ENCODE measurements at places on chromosomes 5 and 9. TPM values are rescaled to one million over a fixed set of nuclear protein-coding genes. Genes with fewer than 3 reads are reported as not detected.

KLF4 gene
- 50.0 TPM for total RNA-seq

CDKN2AIPNL gene
- 16.8 TPM for total RNA-seq

ENTREP1 gene
- 10.2 TPM for total RNA-seq

ACTBL2 gene
- total RNA-seq: not detected

RNF208 gene
- 3.8 TPM for total RNA-seq

PCAT7 gene
- total RNA-seq: 0.18 TPM

OR1N1 gene
- not detected for total RNA-seq

BRD9 gene
- 46.2 TPM for total RNA-seq

KLHL3 gene
- total RNA-seq: 1.8 TPM

DNA sequence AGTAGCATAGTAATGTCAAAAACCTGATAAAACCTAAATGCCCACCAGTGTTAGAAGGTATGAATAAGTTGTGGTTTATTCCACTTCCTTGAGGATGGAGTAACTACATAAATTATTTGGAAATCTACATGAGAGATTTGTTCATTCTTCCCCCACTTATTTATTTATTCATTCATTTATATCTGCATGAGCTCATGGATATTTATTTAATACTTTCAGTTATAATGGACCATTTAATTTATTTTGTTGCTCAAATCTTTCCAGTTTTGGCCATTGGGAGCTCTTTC is 223.8 kb upstream of the S1PR3 start:
- no peak for DNase-seq
- no peaks in the 10 kb centered on the region for H3K4me1 ChIP-seq
- H3K27me3 ChIP-seq: no peaks in the 10 kb centered on the region

- no peaks in the 10 kb centered on the region for H3K27me3 ChIP-seq
- H3K36me3 ChIP-seq: no peaks in the 10 kb centered on the region
- peaks cover 5% of the 10 kb centered on the region for H3K4me1 ChIP-seq
- peak; percentile 10 for DNase-seq
- H3K4me3 ChIP-seq: peak overlapping the region; percentile 56
- H3K27ac ChIP-seq: peak overlapping the region; percentile 86
Measured at GRCh38 chr9:2622461-2623287, 1.1 kb downstream of the VLDLR start.

- no peak overlapping the region for H3K27ac ChIP-seq
- no peak for DNase-seq
- no peak overlapping the region for H3K4me3 ChIP-seq
- H3K36me3 ChIP-seq: no peaks in the 10 kb centered on the region
- H3K27me3 ChIP-seq: no peaks in the 10 kb centered on the region
Measured at GRCh38 chr9:2390028-2390427, 231.6 kb upstream of the VLDLR start.

DNA sequence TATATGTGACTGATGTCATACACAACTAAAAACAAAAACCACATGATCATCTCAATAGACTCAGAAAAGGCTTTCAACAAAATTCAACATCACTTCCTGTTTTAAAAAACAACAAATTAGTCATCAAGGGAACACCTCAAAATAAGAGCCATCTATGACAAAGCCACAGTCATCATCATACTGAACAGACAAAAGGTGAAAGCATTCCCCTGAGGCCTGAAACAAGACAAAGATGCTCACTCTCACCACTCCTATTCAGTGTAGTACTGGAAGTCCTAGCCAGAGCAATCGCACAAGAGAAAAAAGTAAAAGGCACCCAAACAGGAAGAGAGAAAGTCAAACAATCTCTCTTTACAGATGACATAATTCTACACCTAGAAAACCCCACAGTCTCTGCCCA is 893.5 kb upstream of the EDIL3 start:
- H3K36me3 ChIP-seq: no peaks in the 10 kb centered on the region
- H3K4me1 ChIP-seq: no peaks in the 10 kb centered on the region
- no peak overlapping the region for H3K27ac ChIP-seq
- H3K4me3 ChIP-seq: no peak overlapping the region
- no peaks in the 10 kb centered on the region for H3K27me3 ChIP-seq
- DNase-seq: no peak

DNA sequence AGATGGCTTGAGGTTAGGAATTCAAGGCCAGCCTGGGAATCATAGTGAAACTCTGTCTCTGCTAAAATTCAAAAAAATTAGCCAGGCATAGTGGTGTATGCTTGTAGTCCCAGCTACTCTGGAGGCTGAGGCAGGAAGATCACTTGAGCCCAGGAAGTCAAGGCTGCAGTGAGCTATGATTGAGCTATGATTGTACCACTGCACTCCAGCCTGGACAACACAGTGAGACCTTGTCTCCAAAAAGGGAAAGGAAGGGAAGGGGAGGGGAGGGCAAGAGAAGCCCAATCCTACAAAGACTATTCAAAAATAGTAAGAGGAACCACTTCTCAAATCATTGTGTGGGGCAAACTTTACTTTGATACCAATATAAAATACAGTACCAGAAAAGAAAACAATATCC is 11.2 kb downstream of the SEMA4D start:
- H3K4me3 ChIP-seq: no peak overlapping the region
- H3K27ac ChIP-seq: no peak overlapping the region
- no peak for DNase-seq

- H3K27me3 ChIP-seq: no peaks in the 10 kb centered on the region
- no peak for DNase-seq
- H3K27ac ChIP-seq: no peak overlapping the region
- H3K4me3 ChIP-seq: no peak overlapping the region
Measured at GRCh38 chr5:11468334-11469039, 435.8 kb downstream of the CTNND2 start.

- H3K27ac ChIP-seq: no peak overlapping the region
- DNase-seq: peak; percentile 22
- H3K27me3 ChIP-seq: no peaks in the 10 kb centered on the region
- H3K4me3 ChIP-seq: no peak overlapping the region
- H3K36me3 ChIP-seq: no peaks in the 10 kb centered on the region
- no peaks in the 10 kb centered on the region for H3K4me1 ChIP-seq
Measured at GRCh38 chr9:36961561-36962325, 72.3 kb downstream of the PAX5 start.

GRCh38 chr5:83776437-83777031 is 55.9 kb upstream of the HAPLN1 start:
- DNase-seq: no peak
- no peaks in the 10 kb centered on the region for H3K4me1 ChIP-seq
- no peaks in the 10 kb centered on the region for H3K27me3 ChIP-seq
- no peak overlapping the region for H3K27ac ChIP-seq
- H3K36me3 ChIP-seq: no peaks in the 10 kb centered on the region
- H3K4me3 ChIP-seq: no peak overlapping the region

DNA sequence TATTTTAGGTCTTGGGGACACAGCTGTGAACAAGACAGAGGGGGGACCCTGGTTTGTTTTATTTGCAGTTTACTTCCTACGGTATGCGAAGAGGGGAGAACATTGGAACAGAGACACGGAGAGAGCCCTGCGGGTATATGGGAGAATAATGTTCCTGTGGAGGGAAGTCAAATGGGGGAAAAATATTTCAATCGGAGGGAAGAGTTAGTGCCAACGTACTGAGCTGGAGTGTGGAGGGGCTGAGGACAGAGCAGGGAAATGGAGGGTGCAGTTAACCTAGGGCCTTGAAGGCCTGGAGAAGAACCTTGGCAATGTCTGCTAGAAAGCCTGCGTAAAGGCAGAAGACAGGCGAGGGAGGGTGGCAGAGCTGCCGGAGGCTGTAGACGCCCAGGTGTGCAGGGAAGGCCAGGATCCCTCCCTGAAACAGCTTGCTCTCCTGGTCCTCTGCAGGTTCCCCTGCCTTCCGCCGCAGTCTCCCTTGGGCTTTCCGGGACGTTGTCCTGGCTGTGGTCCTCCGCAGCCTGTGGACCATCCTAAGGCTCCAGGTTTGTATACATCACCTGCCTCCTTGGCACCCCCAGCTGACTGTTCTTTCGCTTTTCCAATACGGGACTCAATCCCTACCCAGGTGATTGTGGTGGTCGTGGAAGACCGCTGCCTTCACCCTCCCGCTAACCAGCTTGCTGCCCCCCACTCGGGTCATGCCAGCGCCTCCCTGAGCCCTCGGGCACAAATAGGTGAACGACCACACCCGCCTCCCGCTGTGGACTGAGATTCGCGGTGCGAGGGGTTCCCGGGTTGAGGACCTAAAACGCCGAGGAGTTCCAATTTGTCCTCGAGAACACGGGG is 1.9 kb upstream of the RACK1 start:
- H3K4me3 ChIP-seq: peak overlapping the region; percentile 67
- H3K27me3 ChIP-seq: no peaks in the 10 kb centered on the region
- peak overlapping the region; percentile 92 for H3K27ac ChIP-seq

DNA sequence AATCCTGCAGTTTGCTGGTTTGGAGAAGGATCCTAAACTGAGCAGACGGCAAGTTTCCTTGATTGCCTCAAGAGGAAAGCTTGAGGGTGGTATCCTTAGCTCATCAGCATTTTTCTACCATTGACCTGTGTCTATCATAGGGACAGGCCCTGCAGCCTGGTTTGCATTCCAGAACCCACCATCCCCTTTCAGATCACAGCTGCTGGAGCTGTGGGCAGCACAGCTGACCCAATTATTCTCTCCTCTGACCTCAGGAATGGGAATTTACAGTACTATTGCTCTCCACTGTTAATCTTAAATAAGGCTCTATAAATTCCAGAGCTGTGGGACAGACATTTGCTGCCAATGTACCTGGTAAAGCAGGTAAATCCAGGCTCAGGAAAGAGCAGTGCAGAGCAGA is 163.0 kb downstream of the SPOCK1 start:
- no peak overlapping the region for H3K27ac ChIP-seq
- H3K4me1 ChIP-seq: no peaks in the 10 kb centered on the region
- DNase-seq: peak; percentile 19
- no peak overlapping the region for H3K4me3 ChIP-seq
- no peaks in the 10 kb centered on the region for H3K27me3 ChIP-seq

- no peaks in the 10 kb centered on the region for H3K36me3 ChIP-seq
- no peak overlapping the region for H3K4me3 ChIP-seq
- H3K4me1 ChIP-seq: no peaks in the 10 kb centered on the region
- H3K27me3 ChIP-seq: no peaks in the 10 kb centered on the region
- DNase-seq: no peak
Measured at GRCh38 chr5:107930092-107930491, 259.4 kb upstream of the EFNA5 start.

DNA sequence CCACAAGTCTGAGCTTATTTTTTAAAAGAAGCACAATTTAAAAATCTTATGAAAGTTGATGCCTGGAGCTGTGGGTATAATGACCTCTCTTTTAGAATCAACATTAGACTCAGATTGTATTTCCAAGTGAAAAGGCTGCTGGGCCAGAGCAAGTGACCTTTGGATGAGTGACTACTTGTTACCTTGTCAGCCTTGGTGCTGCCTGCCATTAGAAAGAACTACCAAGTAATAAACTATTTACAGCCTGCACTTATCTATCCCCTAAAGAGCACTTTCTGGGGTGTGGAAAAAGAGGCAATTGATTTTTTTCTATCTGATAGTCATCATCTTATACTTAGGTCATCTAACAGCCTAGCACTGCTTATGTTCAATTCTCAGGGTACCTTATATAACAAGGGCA is 134.9 kb upstream of the FBXL17 start:
- H3K36me3 ChIP-seq: no peaks in the 10 kb centered on the region
- H3K27me3 ChIP-seq: no peaks in the 10 kb centered on the region
- H3K4me1 ChIP-seq: no peaks in the 10 kb centered on the region
- no peak for DNase-seq

- no peak for DNase-seq
- peak overlapping the region; percentile 58 for H3K4me3 ChIP-seq
- H3K27me3 ChIP-seq: no peaks in the 10 kb centered on the region
- H3K36me3 ChIP-seq: no peaks in the 10 kb centered on the region
Measured at GRCh38 chr5:121962347-121962670, 534 bp downstream of the SRFBP1 start.

DNA sequence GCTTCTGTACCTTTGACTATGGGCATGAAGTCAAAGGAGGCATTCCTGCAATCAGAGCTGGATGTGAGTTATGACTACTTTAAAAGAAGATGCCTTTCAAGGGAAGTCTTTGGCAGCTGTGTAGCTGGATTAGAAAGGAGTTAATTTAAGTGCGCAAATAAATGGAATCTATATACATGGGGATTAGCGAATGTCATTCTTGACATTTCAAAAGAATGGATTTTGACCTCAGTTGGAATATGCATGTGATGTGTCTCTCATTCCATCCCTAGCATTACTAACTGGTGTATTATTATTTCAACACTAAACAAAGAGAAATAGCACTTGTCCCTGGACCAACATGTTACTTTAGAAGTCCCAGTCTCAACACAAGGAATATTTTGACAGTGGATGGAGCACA is 359.6 kb upstream of the SLC24A2 start:
- DNase-seq: no peak
- no peaks in the 10 kb centered on the region for H3K4me1 ChIP-seq
- H3K4me3 ChIP-seq: no peak overlapping the region
- no peaks in the 10 kb centered on the region for H3K36me3 ChIP-seq

- no peak overlapping the region for H3K27ac ChIP-seq
- H3K36me3 ChIP-seq: no peaks in the 10 kb centered on the region
- no peak overlapping the region for H3K4me3 ChIP-seq
- no peak for DNase-seq
- H3K27me3 ChIP-seq: no peaks in the 10 kb centered on the region
Measured at GRCh38 chr5:93831449-93831848, 90.0 kb upstream of the POU5F2 start.

DNA sequence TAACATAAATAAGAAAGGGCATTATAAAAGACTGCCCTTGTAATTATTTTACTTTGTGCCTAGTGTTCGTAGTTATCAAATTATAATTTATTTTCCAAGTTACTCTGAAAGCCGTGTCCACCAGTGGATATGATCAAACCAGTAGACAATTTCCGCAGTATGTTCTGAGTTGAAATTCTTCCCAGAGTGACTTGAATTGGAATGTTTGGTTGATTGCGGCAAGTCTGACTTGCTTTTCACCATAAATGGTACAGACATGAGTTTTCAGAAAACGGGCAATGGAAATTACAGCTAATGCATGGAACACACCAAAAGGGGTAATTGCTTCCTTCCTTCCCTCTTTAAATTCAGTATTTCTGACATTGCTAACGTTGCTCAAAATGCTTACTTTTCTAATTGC is 56.6 kb downstream of the CHSY3 start:
- no peak overlapping the region for H3K4me3 ChIP-seq
- H3K27ac ChIP-seq: no peak overlapping the region
- DNase-seq: no peak
- no peaks in the 10 kb centered on the region for H3K36me3 ChIP-seq

- H3K27ac ChIP-seq: no peak overlapping the region
- no peaks in the 10 kb centered on the region for H3K36me3 ChIP-seq
- H3K4me3 ChIP-seq: no peak overlapping the region
- H3K4me1 ChIP-seq: no peaks in the 10 kb centered on the region
- DNase-seq: no peak
Measured at GRCh38 chr5:94432499-94432898, 185.9 kb downstream of the KIAA0825 start.

DNA sequence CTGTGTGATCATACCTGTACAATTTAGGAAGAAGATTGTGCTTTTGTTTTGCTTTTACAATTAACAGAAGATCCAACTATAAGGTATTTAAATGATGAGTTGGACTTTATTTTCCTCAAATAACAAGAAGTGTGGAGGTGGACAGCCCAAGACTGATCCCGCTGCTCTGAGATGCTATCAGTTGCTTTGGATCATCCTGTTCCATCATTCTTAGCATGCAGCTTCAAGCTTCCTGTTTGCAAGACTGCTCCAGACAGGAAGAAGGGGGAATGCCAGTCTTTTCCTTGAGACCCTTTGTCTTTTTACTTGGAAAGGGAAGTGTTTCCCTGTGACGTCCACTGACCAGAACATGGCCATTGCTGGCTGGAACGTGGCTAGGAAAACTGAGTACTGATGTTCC is 250.8 kb downstream of the ZSWIM6 start:
- no peaks in the 10 kb centered on the region for H3K27me3 ChIP-seq
- H3K27ac ChIP-seq: no peak overlapping the region
- H3K36me3 ChIP-seq: no peaks in the 10 kb centered on the region
- no peak overlapping the region for H3K4me3 ChIP-seq
- no peaks in the 10 kb centered on the region for H3K4me1 ChIP-seq

All from prostate gland (tissue), 2 donors.